ENCODE measurements at places on chromosomes 12 and 14.
A peak's percentile ranks its signal among the peaks of the same experiment; 100 is the strongest.

- peaks cover 12% of the 10 kb centered on the region for H3K27me3 ChIP-seq
- no peak for DNase-seq
- H3K36me3 ChIP-seq = peaks cover 14% of the 10 kb centered on the region
- H3K4me1 ChIP-seq = peaks cover 3% of the 10 kb centered on the region
These were observed 18.5 kb upstream of the MARK3 start for GRCh38 chr14:103366741-103367140.

- H3K36me3 ChIP-seq = peaks cover 2% of the 10 kb centered on the region
- peaks cover 2% of the 10 kb centered on the region for H3K27me3 ChIP-seq
- no peak for DNase-seq
- no peak overlapping the region for H3K4me3 ChIP-seq
- no peak overlapping the region for H3K27ac ChIP-seq
- no peaks in the 10 kb centered on the region for H3K4me1 ChIP-seq
These were observed 71.8 kb downstream of the DNAI7 start for GRCh38 chr12:25123126-25123525.

GRCh38 chr14:94441531-94442205, 10.9 kb downstream of the SERPINA11 start:
- no peak overlapping the region for H3K27ac ChIP-seq
- DNase-seq = no peak
- H3K4me3 ChIP-seq = no peak overlapping the region
- H3K27me3 ChIP-seq = no peaks in the 10 kb centered on the region
- no peaks in the 10 kb centered on the region for H3K4me1 ChIP-seq

DNA sequence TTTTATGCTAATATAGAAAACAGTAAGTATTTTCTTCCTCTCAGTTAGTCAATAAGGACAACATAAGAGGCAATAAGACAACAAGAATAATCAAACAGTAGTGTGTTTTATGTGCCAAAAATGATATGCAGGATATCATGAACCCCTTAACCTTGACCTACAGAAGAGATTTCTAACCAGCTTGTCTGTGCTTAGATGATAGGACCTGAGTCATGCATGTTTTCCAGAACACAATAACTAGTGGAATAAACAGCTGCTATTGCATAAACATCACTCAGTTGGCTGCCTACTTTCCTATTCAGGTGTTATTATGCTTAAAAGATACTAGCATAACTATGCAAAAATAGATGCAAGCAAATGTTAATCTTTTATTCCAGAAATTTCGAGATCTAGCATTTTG, 282.5 kb downstream of the PRKD1 start:
- H3K4me1 ChIP-seq = no peaks in the 10 kb centered on the region
- H3K36me3 ChIP-seq = peaks cover 6% of the 10 kb centered on the region
- H3K4me3 ChIP-seq = no peak overlapping the region
- no peak for DNase-seq
- H3K27me3 ChIP-seq = no peaks in the 10 kb centered on the region

DNA sequence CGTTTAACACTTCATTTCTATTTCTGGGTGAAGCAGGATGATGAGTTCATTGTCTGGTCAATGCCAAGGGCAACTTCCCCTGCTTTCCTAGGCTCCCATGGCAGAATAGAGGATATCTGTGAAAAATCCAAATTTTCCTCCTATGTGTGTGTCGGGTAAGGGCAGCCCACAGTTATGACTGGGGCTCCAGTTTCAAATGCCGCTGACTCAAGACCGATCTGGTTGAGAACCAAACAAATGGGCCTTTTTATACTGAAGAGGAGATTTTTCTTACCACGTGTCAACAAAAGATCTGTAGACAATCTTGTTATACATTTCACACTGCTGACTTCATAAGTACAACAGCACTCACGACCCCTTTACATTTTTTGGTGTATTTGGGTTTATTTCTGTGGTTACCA, 120.8 kb downstream of the CHST11 start:
- H3K4me1 ChIP-seq = peaks cover 60% of the 10 kb centered on the region
- no peaks in the 10 kb centered on the region for H3K27me3 ChIP-seq
- peaks cover 4% of the 10 kb centered on the region for H3K36me3 ChIP-seq
- H3K4me3 ChIP-seq = no peak overlapping the region
- no peak for DNase-seq
- no peak overlapping the region for H3K27ac ChIP-seq

DNA sequence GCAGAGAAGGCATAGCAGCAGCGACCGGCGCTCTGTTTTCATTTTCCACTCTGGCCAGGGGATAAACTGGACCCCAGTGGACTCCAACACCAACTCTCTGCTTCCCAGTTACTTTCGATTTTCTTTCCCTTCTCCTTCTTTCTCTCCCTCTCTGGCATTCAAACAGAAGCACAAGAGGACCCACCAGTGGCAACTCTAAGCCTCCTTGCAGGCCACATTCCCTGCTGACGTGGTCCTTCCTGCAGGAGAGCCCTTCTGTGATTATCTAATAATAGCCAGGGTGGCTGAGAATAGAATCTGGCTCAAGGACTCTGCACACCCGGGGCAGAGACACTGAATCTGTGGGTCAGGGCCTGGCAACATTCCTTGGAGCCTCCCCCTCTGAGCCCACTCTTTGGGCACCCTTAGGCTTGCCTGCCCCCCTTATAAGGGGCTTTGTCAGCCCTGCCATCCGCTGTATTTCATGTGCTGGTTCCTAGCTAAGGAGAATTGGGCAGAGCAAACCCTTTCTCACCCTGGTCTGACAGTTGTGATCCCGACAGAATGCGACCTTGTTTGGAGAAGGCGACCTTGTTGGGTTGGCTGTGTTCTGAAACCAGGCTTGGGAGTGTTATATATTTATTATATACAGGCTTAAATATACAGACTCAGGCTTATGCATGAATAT, 8.2 kb upstream of the HOXC6 start:
- peaks cover 23% of the 10 kb centered on the region for H3K27me3 ChIP-seq
- peaks cover 2% of the 10 kb centered on the region for H3K36me3 ChIP-seq
- no peak overlapping the region for H3K27ac ChIP-seq
- DNase-seq = no peak
- no peak overlapping the region for H3K4me3 ChIP-seq

DNA sequence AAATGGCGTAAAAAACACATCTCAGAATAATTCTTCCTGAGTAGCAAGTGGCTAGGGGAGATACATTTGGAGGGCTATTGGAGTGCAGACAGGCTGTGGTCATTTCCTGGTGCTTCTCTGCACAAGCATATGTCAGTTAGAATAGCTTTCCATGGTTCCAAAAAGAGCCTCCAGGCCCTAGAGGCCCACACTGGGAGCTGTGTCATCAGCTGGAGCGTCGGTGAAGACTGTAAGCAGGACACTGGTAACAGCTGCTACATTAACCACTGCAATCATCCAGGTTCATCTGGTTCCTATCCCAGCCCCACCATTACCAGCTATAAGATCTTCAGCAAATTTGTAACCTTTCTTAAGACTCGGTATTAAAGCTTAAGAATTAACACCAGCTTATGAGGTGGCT, 31.7 kb upstream of the APPL2 start:
- H3K27me3 ChIP-seq = peaks cover 7% of the 10 kb centered on the region
- H3K27ac ChIP-seq = no peak overlapping the region
- H3K36me3 ChIP-seq = no peaks in the 10 kb centered on the region
- no peak overlapping the region for H3K4me3 ChIP-seq

DNA sequence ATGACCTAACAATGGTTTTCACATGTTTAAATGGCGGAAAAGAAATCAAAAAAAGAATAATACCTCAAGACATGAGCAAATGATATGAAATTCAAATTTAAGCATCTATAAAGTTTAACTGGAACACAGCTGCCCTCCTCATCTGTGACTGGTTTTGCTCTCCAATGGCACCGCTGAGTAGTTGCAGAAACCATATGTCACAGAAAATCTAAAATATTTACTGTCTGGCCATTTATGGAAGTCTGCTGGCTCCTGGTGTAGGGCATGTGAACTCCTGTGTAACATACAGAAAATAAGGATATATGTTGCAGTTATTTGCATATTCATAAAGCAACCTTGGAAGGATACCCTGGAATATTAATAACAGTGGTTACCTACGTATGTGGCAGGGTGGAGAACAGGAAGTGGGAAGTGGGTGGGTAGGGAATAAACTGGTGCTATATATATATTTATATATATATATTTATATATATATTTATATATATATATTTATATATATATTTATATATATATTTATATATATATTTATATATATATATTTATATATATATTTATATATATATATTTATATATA, 48.4 kb downstream of the LTBP2 start:
- H3K4me1 ChIP-seq = no peaks in the 10 kb centered on the region
- no peaks in the 10 kb centered on the region for H3K36me3 ChIP-seq
- peaks cover 7% of the 10 kb centered on the region for H3K27me3 ChIP-seq
- no peak overlapping the region for H3K4me3 ChIP-seq
- no peak overlapping the region for H3K27ac ChIP-seq

DNA sequence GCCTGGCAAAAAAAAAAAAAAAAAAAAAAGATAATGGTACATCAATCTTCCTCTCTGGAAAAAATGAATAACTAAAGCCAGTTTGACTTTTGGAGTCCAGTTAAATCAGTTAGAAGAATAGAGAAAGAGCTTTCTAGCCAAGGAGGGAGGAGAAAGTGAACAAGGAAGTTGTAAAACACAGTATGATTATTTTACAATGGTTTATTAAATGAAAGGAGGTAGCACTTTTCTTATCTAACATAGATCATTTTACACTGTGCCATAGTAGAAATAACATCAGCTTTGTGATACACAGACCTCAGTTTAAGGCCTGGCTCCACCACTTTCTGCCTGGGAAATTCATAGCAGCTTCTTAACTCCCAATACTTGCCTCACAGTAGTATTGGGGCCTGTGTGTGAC, 15.4 kb upstream of the KITLG start:
- DNase-seq = no peak
- no peaks in the 10 kb centered on the region for H3K36me3 ChIP-seq
- no peaks in the 10 kb centered on the region for H3K4me1 ChIP-seq
- no peaks in the 10 kb centered on the region for H3K27me3 ChIP-seq
- no peak overlapping the region for H3K4me3 ChIP-seq

DNA sequence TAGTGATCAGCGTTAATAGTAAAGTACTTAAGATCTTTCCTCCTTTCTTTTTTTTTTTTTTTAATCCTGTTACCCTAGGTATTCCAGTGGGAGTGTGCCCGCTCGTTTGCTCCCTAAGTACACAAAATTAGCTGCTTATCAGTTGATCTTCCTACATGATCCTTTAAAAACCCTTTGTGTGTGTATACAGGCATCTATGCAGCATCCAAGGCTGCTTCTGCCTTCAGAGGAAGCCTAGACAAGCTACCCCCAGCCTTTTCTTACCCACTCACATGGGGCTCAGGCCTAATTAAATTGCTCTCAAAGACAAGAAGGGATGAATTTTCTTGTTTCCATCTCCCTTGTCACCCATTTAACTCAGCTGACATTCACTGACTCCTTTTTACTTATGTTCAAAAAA, 343.4 kb upstream of the LMO3 start:
- no peak overlapping the region for H3K27ac ChIP-seq
- no peaks in the 10 kb centered on the region for H3K4me1 ChIP-seq
- DNase-seq = no peak
- H3K27me3 ChIP-seq = no peaks in the 10 kb centered on the region
- no peak overlapping the region for H3K4me3 ChIP-seq

DNA sequence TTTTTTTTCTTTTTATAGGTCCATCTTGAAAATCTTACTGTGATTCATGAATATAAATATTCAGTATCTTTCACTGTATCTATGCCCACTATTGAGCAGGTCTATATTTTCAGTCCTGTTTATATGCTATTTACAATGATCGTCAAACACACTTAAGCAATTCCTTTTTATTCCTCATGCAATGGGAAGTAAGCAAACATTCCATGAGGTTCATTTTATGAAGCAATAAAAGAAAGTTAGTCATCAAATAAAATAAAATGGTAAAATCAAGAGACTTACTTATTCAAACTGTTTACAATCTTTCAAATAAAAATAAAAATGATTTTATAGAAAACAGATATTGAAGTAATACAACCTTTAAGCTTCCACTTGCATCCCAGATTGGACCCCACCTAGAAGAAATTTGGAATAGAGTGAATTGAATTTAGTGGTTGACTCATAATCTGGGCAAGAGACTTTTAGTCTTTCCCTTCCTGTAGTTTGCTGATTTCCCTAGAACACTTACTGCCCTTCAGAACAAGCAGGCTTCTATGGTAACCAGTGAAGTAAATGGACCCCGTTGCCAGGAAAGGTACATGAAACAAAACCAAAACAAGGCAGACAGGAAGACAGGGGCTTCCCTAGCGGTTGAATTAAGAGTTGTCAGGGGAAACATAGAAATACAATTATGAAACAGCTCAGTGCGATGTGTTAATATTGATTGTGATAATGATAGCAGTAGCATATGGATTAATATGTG, 241.0 kb upstream of the ATP2B1 start:
- no peaks in the 10 kb centered on the region for H3K27me3 ChIP-seq
- no peaks in the 10 kb centered on the region for H3K36me3 ChIP-seq
- peak overlapping the region; percentile 60 for H3K4me3 ChIP-seq
- H3K4me1 ChIP-seq = peaks cover 35% of the 10 kb centered on the region

Data from memory B cell (primary cell).